ENCODE measurements at places on chromosomes 5 and 9.

DNA sequence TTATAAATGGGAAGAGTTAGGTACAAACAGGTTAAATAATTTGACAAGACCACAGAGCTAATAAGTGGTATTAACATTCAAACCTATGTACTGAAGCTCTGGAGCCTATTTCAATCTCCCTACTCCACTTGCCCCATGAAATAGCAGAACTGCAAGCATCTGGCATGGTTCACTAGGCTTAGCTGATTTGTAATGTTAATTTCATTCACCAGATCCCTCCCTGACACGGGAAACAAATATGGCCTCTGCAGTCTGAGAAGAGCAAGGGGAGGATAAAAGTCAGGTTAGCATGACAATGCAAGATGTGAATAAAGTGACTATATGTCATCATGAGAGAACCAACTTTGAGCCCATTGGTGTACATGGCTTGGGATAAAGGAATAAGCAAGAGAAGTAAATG lies 428.8 kb downstream of the BRINP1 start:
- DNase-seq = no peak

DNA sequence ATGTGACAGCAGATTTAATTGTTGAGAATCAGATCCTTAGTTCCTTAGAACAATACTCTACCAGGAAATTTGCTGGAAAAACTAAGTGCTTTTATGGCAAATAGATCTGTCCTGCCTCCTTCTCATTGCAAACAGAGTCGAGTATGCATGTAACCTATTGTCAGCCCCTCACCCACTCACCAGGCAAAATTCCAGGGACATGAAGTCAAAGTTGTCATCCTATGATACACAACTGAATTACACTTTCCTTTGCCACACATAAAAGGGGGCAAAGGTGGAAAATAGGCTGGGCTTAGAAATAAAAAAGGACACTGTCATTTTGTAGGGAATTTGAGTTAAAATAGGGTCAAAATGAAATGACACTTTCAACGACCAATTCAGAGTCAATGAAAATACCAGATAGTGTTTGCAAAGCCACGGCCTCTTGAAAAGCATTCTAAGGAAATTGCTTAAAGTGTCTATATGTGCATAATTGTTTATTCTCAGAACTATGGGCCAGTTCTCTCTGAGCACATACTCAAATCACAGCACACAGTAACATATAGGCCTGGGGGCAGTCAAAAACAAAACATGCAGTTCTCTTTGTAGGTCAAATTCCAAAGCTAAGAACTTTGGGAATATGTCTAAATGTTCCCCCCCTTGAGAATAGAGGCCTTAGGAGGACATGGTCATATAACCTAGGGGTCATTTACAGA lies 452.8 kb downstream of the NFIB start:
- DNase-seq = peak; percentile 54

DNA sequence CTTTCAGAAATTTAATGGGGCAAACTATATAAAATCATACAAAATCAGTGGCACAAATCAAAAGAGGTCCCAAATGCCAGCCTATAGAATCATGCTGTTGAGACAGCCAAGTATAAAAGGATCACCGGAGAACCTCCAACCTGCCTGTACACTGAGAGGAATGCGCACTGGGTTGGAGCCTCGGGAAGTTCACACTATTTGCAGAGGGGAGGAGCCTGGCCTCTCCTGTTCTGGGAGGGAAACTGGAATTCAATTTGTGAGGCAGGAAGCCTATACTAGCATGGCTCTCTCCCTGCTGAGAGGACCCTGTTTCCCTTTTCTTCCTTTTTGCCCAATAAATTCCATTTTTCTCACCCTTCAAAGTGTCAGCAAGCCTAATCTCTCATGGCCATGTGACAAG lies 406.0 kb downstream of the HINT1 start:
- DNase-seq = no peak

DNA sequence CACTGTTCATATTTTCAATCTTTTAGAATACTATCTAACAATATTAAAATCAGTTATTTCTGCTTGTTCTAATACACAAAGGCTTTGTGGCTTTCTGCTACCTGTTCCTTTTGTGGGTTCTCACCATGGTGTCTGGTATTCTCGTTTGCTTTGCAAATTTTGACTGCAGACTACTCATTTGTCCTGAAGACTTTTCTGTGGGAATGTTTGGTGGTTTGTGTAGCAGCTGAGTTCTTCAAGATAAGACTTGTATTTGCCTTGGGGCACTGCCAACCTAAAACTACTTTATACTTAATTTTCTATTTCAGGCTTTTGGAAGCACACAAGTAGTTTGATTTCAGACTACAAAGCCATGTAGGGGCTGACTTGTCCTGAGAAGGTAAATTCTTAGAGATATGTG lies 11.1 kb downstream of the IL33 start:
- DNase-seq = no peak

DNA sequence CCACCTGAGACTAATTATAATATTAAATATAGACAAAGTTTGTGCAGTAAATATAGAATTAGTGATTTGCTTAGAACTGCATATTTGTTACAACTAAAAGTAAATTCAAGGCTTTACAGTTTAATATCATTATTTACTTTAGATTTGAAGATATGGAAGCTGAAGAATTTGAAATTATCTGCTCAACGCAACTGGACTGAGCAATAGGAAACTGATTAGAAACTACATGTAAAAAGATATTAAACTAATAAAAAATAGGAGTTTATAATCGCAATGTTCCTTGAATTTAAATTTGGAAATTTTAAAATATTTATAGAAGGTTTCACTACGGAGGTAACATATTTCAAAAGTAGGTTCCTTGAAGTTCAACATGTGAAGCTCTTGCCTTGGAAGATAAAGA lies 55.2 kb downstream of the CDH10 start:
- DNase-seq = no peak

GRCh38 chr5:29130786-29131185 lies 2062.7 kb upstream of the CDH6 start:
- no peak for DNase-seq

DNA sequence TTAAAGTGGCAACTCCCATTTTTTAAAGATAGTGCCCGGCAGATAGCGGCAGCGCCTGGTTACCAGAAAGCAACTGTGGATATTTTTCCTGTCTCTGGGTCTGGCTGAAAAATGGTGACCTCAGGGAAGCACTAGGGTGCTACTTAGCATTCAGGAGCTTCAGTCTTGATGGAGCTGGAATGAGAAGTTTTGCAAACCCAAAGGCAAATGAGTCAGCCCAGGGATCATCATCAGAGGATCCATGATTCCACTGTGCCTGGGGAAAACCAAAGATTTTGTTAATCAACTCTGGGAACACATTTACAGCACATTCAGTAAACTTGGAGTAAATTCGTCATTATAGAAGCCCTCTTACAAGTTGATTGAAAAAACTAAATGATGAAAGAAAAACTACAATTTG lies 26.7 kb downstream of the F2R start:
- peak; percentile 80 for DNase-seq

- no peak for DNase-seq
Observed at GRCh38 chr5:137622850-137623249, 113.0 kb downstream of the KLHL3 start.

DNA sequence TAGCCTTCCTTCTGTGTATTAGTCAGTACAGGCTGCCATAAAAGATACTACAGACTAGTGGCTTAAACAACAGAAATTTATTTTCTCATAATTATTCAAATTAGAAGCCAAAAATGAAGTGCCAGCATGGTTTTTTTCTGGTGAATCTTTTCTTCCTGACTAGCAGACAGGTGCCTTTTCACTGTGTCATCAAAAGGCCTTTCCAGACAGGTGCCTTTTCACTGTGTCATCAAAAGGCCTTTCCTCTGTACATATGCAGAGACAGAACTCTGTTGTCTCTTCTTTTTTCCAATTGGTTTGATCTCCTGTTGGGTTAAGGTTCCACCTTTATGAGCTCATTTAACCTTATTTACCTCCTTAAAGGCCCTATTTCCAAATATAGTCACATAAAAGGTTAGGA lies 599.9 kb downstream of the ISL1 start:
- DNase-seq = no peak

- no peak for DNase-seq
Observed at GRCh38 chr5:150291388-150292385, 2.1 kb upstream of the CAMK2A start.

DNA sequence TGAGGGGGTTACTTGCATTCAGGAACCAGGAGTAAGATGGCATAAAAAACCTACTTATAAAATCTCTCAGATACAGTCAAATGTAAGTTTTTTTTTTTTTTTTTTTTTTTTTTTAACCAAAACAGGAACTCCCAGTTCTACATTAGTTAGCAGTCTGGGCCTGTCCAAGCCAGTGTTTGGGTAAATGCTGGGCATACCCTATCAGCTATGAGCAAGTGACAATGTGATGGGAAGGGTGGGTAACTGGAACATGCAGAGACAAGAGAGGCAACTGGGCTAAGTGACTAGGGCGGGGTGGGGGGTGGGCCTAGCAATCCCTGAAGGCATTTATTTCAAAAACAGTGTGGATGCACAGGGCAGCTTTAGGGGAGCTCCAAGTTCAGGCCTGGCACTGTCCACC lies 2.3 kb downstream of the NMRK1 start:
- DNase-seq = no peak

GRCh38 chr5:168073991-168074800 lies 217.2 kb upstream of the WWC1 start:
- no peak for DNase-seq

Measured in fibroblast of mammary gland (primary cell).